ENCODE measurements at places on chromosomes 7 and 10.

DNA sequence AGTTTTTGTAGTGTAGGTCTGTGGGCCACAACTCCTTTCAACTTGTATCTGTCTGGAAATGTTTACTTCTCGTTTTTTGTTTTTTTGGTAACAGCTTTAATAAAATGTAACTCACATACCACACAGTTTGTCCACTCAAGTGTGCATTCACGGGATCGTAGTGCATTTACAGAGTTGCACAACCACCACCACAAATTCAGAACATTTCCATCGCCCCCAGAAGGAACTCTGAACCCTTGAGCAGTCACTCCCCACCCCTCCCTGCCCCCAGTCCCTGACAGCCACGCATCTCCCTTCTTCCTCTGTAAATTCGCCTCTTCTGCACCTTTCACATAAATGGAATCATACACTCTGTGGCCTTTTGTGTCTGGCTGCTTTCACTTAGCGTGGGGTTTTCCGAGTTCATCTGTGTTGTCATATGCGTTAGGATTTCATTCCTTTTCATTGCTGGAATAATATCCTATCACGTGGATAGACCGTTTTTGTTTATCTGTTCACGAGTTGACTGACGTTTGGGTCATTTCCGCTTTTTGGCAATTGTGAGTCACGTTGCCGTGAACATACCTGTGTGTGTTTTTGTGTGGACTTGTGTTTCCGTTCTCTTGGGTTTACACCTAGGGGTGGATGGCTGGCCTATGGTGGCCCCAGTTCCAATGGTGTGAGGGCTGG, 10.3 kb downstream of the JAKMIP3 start:
- no peak for DNase-seq

DNA sequence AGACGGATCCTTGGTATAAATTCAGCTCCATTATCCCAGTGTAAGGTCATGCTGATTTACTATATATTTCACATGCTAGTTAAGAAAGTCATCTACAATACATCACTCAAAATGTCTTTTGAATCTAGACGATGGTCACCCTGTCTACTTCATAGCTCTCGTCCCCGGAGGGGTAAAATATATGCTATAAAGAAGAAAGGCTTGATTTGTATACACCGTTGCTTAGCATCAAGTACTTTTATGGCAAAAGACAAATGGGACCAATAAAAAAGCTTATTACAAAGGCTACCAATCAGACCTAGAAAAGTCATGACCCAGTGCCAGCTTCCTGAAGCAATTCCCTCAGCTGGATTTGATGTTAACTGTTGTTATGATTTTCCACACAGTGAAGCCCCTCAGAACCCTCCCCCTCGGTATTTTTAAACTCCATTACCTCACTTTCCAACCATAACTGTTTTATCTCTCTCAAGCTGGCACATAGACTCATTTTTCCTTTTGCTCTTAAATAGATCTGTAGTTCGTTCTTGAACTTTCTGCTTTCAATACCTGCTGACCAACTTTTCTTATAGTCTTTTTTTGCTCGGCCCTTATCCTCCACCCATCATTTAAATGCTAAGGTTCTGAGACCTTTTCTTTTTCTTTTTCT, 104.9 kb downstream of the DOCK4 start:
- DNase-seq = no peak

DNA sequence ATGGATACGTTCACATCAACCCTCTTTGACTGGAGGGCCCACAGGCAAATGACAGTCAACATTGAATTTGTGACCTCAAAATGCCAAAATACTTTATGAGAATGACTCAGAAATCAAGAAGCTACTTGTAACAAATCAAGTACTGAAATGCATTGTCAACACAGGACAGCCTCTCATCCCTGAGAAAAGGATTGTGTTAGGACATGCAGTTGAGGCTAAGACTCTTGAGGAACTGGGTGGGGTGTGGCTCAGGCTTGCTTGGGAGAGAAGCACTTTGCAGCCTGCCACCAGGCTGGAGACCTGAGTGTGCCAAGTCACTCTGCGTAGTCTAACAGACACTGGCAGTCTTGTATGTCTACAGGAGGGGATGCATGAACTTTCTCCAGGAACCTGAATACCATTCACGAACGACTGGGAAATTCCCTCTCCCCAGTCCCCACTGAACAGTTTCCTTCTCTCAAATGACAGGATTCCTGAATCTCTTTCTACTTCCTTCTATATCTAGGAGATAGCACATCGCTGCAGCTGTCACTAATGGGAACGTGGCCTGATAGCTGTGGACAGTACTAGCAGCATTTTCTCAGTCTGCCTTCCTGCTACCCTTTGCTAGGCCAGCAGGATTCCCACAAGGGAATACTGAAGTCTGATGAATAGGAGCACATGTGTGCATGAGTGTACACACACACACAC, 3.3 kb upstream of the SMO start:
- no peak for DNase-seq

DNA sequence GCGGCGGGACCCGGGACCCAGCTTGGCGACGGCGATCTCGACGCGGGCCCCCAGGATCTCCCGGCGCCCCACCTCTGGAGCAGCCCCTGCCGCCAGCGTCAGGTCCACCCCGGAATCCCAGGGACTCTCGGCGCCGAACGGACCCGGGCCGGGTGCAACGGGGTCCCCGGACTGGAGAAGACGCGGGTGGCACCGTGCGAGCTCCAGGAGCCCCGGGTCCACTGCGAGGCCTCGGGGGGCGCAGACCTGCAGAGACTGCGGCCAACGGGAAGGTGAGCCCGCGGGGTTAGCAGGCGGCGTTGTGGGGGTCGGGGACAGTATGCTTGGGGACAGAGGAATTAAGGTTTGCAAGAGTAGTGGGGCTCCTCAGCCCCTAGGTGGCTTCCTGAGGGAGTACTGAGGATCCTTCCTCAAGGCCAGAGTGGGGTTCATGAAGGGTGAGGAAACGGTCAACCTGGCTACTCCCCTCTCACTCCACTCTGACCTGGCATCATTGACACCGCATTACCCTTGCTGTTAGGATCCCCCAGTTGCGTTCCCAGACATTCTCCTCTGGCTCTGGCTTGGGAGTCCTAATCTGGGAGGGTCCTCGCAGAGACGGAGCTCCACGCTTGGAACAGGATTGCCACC, 353 bp downstream of the EPHB6 start:
- no peak for DNase-seq

DNA sequence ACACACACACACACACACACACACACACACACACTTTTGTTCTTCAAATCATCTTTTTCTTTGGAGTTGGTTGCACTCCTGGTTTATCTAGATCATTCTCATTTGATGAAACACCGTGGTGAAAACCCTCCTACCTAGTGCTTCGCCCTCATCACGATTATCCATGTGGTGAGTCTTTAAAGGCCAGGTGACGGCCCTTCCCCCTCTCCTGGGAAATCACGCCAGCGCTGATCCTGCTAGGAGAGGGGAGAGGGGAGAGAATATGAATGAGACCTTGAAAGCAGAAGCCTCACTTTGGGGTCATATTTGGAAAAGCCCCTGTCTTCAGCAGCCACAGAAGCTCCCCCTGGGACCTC, 103.9 kb upstream of the LRRC4 start:
- DNase-seq = no peak

- DNase-seq = no peak
Observed at GRCh38 chr10:120552262-120552661, 95.2 kb downstream of the PLPP4 start.

DNA sequence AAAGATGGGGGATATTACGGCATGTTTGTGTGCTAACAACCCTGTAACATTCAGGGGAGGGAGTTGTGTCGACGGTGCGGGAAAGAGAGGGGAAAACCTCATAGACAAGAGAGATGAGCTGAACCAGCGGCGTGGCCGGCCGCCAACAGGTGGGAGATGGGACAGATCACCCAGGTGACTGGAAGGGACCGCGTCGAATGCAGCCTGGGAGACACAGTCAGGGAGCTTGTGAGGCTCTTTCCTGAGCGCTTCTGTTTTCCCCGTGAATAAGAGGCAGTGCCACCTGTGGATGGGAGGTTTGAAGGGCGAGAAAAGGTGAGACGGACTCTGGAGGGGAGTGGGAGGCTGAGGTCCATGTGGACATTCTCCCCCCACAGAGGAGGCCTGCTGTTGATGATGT, 9.9 kb upstream of the PRKAG2 start:
- no peak for DNase-seq

- DNase-seq = no peak
Observed at GRCh38 chr7:30474485-30474884, 4.1 kb downstream of the NOD1 start.

DNA sequence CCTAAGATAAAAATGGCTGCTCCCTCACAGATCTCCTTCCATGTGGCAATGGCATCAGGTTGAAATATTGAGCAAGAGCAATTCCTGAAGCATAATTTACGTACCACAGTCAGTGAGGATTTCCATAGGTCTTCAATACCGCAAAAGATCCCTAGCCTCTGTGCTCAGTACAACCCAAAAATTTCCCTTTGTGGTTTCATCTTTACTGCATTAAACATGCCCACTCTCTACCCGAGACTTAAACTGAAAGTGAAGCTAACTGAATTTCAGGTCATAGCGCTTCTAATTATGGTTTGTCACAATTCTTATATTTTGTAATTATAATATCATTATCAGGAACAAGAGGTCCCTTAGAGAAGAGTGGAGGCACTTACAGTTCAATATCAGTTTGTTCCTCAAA, 1071.1 kb downstream of the XPNPEP1 start:
- no peak for DNase-seq

DNA sequence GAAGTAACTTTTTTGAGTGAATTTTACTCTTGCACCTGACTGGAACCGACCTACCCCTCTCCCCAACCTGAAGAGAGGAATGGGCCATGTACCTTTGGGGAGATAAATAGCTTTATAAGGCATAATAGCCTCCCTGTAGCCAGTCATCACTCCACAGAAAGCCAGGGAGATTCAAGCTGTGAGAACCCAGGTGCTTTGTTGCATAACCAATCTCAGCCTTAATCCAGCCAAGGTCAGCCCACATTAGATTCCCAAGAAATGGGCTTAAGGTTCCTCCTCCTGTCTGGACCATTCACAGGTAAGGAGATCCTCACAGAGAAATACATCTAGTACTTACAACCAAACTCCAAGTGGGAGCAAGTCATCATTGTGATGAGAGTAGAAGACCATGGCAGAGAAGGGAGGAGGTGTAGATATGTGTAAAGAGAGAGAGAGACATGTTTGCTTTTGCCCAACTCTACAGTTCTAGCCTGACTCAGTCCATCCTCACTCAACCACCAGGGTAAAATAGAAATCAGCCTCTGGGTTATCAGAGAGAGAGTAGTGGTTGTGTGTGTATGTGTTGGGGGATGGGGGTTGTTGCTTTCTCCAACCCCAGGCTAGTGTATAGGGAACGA, 23.6 kb downstream of the SKIDA1 start:
- DNase-seq = no peak

DNA sequence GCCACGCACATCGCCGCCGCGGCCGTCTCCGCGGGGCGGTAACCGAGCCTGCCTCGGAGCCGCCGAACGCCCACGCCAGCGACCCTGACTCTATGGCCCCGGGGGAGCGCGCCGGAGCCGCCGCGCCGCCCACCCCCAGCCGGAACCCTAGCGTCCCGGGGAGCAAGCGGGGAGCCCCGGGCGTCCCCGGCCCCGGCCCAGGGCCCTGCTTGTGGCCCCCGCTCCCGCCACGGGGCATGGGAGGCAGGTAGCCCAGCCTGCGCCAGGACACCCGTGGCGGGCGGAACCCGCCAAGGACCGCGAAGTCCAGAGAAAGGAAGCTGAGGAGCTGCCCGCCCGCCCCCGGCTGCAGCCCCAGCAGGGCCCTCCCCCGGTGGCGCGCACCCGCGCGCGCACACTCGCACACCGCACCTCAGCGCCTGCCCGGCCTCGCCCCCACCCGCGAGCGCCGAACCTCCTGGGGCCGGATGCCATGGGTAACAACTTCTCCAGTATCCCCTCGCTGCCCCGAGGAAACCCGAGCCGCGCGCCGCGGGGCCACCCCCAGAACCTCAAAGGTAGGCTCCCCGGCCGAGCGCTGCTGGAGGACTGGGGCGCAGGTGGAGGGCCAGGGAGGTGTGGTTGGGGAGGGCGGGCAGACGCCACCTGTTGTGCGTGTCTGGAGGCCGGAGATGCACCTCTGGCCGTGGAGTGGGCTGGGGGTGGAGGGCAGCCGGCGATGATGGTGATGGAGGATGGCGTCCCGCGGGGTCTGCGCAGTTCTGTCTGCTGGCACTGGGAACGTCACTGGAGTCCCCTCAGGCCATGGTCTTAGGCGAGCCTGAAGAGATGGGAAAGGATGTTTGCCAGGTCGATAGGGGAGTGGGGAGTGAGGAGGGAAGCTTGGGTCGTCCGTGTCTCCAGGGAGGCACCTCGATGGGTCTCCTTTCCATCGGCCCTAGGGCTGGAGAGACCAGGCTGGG, 692 bp downstream of the NEURL1 start:
- no peak for DNase-seq

- no peak for DNase-seq
Observed at GRCh38 chr10:84059526-84059925, 79.8 kb upstream of the GHITM start.

GRCh38 chr7:94449151-94449725, 54.5 kb downstream of the COL1A2 start:
- no peak for DNase-seq

- no peak for DNase-seq
Observed at GRCh38 chr10:35824704-35825103, 182.6 kb upstream of the FZD8 start.

DNA sequence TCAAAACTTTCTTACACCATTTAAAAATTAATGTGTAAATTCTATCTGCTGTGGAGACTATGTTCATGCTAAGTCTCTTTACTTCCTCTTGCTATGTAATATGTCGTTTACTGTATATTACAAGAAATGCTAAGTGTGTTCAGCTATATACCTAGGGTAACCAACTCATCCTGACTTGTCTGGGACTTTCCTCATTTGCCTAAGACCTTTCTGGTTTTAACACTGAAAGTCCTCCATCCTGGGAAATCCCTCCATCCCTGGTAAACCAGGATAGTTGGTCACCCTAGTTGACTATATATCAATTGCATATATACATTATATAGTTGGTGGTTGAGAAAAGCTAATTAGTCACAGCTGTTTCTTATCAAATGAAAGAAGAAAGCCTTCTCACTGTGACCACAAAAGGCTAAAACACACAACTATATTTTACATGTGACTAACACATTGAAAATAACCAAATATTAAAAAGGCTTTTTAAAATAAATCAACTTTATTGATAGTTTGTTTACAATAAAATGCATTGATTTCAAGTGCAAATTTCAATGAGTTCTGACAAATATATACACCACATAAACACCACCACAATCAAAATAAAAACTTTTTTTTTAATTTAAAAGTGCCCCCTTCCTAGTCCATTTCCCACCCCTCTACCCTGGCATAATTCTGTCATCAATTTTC, 167.7 kb upstream of the INHBA start:
- DNase-seq = no peak

DNA sequence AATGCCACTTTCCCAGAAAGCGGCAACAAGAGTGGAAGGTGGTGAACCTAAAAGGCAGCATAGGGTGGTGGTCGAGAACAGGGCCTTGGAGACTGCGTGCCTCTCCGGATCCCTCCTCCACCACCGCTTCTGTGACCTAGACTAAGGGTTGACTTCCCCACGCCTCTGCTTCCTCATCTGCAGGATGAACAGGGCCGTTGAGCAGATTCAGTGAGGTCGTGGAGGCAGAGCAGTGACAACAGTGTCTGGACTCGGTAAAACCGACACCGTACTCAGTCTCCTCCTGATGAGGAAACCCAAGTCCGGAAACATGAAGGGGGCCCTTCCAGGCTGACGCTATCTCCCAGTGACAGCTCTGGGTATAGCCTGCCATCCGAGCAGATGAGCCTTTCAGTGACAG, 162.6 kb downstream of the CELF2 start:
- peak; percentile 56 for DNase-seq

Data from CD4-positive, alpha-beta T cell treated with Interleukin-6 at 100 ng/mL for 8 hours (primary cell).